Activated T-helper 1 cell treated with anti-CD3 and anti-CD28 coated beads, Interleukin-12 subunit alpha, Interleukin-12 subunit beta, Interleukin-2, Interleukin-4 antibody, amounts not matched to agents 30 ng/mL and 10 ng/mL and 1 ng/mL, durations not matched to agents 14 hours and 24 hours and 36 hours (primary cell): ENCODE measurements at places on chromosomes 11 and 22. TPM values are rescaled to one million over a fixed set of nuclear protein-coding genes. Genes with fewer than 3 reads are reported as not detected.

GRK3 gene
- 33.0 and 38.2 TPM in 2 replicates for total RNA-seq

GRCh38 chr11:393219-394033 is 583 bp upstream of the PKP3 start:
- no peak for DNase-seq

DNA sequence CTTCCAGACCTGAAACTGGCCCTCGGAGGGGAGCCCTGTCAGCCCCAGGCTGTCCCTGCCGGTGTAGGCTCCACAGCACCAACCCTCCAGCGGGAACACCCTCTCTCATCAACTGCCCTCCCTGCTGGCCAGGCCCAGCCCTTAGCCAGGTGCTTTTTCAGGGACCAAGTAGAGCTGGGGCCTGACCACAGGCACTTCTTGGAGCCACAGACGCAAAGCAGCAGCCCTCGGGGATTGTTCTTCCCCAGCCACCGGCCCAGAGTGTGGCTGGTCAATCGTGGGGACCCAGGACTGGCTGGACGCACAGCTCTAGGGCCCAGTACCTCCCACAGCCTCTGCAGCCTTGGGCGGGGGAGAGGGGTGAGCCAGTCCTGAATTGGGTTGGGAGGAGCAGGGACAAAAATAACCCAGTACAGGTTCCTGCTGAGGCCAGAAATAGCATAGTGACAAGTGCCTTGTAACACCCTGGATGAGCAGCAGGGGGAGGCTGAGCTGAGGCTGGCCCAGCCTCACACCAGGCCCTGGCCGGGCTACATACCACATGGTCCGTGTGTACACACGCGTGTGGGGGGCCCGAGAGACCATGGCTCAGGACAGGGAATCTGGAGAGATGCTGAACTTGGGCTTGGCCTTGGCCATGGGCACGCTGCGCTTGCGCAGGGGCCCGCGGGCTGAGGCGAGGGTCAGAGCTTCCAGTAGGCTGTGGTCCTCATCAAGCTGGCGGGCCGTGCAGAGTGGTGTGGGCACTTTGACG is 2.0 kb downstream of the KCNJ11 start:
- DNase-seq = peak; percentile 27

DNA sequence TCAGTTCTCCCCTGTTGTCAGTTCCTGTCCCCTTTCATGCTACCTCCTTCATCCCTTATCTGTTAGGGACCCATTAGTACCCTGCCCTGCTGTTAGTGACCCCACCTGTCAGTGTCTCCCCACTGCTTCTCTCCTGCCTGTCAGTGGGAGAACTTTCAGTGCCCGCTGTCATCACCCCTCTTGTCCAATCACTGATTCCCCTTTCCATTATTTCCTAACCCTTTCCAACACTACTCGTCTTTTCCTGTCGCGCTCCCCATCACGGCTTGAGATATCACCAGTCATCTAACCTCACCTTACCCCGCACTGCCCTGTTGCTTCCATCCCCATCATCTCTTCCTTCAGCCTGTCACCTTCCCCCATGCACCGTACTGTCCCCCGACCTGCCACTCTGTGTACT is 4.0 kb downstream of the PPP6R2 start:
- DNase-seq = no peak

PRR33 gene
- total RNA-seq = 0.05 TPM in 1 of 2 replicates, not detected in the other

SCGB1D2 gene
- not detected in 2 replicates for total RNA-seq

DNA sequence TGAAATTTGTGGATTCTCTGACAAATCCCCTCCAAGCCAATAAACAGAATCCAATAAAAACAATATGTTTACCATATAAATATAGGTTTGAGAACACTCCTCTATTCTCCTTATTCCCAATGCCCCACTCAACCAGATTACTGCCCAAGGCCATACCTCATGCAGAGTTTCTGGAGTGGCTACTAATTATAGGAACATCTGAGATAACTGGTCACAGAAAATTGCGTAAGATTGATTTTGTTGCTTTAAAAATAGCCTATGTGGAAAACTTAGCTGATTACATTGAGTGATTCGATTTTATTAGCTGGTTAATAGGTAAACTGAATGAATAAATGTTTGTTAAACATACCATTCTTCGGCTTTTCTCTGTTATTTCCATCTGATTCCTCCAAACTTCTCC is 48.0 kb downstream of the ME3 start:
- no peak for DNase-seq

ALDH3B2 gene
- not detected in 2 replicates for total RNA-seq

CEP164 gene
- 37.2 and 43.5 TPM in 2 replicates for total RNA-seq

MAJIN gene
- total RNA-seq = not detected in 2 replicates

GRCh38 chr11:87428266-87428665 is 390.5 kb downstream of the TMEM135 start:
- no peak for DNase-seq

CXCR5 gene
- total RNA-seq = 5.1 and 5.5 TPM in 2 replicates

GLYAT gene
- not detected in 2 replicates for total RNA-seq

KCNJ1 gene
- not detected in 2 replicates for total RNA-seq

DNA sequence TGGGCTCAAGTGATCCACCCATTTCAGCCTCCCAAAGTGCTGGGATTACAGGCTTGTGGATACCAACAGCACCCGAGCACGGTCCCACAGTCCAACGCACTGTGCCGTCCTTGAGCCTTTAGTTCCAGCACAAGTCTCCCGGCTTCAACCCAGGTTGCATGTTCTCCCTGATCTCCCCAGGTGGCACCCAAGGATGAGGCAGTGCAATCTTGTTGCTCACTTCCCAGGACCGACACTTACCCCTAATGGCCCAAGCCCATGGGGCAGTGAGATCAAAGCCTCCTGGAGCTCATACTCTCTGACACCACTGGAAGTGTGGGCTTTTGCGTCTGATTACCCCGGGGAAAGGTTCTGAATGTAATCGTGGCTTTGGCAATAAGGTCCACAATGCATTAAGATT is 3.5 kb downstream of the PRAME start:
- no peak for DNase-seq

EED gene
- total RNA-seq = 279 and 294 TPM in 2 replicates

DNA sequence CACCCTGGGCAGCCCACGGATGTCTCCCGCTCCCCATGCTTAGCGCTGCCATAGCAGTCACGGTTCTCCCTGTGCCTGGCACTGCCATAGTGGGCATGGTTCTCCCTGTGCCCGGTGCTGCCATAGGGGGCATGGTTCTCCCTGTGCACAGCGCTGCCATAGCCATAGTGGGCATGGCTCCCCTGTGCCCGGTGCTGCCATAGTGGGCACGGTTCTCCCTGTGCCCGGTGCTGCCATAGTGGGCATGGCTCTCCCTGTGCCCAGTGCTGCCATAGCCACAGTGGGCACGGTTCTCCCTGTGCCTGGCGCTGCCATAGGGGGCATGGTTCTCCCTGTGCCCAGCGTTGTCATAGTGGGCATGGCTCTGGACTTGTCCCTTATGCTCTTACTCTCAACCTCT is 19.9 kb upstream of the ARAP1 start:
- DNase-seq = no peak

OR2D2 gene
- total RNA-seq = 0.34 and 0.56 TPM in 2 replicates

- DNase-seq = no peak
Measured at GRCh38 chr11:19934828-19935259, 222.2 kb downstream of the NAV2 start.
